NCI-H526 (cell line): ENCODE measurements at places on chromosomes 11 and 22.

DNA sequence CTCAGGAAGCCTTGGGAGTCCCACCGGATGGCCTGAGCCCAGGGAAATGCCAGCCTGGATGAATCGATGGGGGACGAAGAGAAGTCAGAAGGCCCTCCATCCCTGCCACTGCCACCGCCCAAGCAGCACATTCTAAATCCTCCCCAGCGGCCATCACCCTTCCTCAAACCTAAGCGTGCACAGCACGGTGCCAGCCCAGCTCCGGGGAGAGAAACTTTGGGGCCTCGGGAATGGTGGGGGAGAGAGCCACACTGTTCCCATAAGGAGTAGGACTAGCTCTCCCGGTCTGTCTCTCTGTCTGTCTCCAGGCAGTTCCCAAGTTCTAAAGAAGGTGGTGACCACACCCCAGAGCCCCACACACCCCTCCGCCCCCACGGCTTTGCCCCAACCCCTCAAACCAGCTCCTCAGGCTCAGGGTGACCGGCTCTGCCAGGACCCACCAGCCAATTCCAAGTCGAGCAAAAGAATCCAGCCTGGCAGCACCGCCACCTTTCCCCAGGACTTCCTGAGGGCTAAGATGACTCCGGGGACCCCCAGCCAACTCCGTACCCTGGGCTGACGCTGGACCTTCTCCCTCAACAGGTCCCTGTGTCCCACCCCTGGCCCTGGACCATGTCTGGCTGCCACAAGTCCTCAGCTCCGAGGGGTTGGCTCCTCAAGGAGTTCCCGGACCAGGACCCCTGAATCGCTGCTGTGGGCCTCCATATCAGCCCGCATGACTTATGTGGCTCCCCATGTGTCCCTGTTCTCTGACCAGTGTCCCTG, 2.7 kb downstream of the AHNAK start:
- DNase-seq = no peak

- DNase-seq = no peak
Measured at GRCh38 chr11:3947061-3947460, 91.6 kb downstream of the STIM1 start.

GRCh38 chr11:28366549-28367346, 258.6 kb downstream of the METTL15 start:
- DNase-seq = no peak

GRCh38 chr11:130840679-130841078, 75.6 kb downstream of the SNX19 start:
- no peak for DNase-seq

GRCh38 chr11:2537010-2537705, 92.3 kb downstream of the KCNQ1 start:
- DNase-seq = no peak

DNA sequence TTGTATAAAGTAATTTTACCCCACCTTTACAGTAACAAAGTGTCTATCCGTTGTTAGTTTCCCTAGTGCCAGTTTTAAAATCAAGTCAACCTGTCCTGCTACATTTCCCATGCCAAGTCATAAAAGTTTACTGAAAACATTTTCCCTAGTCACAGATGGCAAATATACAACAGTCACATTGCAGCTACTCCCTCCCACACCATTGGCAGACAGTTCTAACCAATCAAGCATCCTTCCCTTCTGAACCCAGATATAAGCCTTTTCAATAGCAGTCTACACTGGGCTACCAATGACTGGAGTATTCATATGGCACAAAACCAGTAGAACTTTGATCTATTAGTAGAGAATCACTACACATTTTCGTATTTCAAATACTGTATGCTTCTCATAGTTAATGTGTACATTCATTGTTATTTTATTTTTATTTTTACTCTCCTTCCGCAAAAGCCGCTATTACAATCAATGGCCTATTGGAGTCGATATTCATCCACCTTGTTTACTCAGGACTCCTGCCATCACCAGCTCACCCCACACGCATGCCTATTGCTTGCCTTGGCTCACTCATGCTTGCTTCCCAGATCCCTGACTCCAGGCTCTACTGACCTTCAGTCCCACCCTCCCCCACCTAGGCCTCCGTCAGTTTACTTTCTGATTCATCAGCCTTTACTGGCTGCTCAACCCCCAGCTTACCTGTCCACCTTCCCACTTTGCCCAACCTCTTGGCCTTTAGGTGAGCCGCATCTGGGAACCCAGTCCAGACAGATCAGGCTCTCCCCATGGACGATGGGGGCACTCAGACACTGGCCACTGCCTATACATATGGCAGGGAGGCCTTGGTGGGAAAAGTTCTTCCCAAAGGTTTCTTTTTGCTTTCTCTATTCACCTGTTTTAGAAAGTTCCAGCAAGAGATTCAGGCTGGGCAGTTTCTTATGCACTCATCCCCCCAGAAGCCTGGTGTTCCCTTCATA, 408.4 kb downstream of the SOX6 start:
- no peak for DNase-seq

DNA sequence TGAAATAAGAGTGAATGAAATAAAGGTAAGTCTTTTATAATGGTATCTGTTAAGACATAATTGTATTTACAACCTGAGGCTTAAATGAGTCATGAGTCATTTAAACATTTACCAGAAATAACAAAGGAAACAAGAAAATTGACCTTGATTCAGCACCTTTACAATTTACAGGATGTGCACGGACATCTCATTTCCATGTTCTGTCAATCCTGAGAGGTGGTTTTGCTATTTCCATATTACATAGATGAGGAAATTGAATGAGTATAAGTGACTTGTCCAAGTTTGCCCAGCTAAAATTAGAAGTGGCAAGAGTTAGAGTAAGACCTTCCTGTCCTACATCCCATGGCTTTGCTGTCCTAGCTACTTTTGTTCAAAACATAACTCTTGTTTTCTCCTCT, 89.1 kb downstream of the TRIM44 start:
- no peak for DNase-seq

DNA sequence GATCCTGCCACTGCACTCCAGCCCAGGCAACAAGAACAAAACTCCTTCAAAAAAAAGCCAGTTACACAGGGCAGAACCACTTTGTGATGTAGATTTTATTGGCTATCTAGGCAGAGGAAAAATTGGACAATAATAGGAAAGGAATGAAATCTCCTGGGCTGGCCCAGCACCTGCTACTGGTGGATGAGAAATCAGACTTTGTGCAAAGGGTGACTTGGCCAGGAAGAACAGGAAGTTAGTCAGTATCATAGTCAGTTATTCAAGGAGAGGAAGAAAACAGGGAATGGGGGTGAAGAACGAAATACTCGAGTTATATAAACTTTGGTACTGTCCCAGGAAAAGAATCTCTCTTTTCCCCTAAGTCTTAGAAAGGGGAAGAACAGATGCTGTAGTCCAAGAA, 11.0 kb upstream of the SPTBN2 start:
- no peak for DNase-seq

DNA sequence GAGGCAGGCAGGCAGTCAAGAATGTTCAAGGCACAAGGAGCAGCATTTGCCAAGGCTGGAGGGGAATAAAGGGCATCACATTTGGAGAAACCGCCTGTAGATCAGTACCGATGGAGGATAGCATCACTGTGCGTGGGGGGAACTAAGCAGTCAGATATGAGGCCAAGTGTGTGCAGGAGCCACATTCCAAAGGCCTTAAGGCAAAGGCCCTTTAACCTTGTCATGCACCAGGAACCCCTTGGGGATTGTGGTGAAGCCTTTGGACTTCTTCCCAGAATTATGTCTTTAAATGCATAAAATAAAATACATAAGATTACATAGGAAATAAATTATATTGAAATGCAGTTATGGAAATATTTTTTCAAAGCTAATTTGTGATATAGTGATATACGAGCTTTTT, 532.1 kb downstream of the BUD13 start:
- DNase-seq = no peak

DNA sequence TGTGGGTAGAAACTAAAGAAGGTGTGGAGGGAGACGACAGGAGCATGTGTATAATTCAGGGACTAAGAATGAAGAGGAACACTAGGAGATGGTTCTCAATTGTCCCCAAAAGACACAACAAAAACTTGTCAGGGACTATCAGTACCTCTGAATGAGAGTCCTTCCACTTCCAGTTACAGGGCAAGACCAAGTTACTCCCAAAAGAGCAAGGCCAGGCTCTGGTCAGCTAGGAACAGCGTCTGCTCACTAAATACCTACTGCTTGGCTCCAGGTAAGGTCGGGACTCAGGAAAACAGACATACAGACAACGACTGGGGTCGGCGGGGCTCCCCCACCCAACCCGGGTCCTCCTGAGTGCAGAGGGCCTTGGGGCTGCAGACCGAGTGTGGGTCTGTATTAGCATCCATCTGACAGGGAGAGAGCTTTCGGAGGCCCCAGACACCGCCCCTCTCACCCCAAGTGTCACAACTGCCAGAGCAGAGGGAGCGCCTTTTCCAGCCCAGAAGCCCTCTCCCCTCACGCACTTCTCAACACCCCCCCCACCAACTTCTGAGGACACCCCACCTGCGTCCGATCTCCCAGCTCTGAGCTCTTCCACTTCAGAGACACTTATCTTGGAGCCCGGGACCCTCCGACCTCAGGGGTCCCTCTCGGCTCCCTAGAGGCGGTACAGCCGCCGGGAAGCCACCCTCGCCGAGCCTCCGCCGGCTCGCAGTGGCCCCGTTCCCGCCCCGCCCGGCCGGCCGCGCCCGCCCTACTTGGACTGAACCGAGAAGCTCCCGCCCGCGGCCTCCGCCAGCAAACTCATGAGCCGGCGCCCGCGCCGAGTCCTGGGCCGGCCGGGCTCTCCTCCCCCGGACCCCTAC, 522 bp downstream of the RHOG start:
- DNase-seq = peak; percentile 94

DNA sequence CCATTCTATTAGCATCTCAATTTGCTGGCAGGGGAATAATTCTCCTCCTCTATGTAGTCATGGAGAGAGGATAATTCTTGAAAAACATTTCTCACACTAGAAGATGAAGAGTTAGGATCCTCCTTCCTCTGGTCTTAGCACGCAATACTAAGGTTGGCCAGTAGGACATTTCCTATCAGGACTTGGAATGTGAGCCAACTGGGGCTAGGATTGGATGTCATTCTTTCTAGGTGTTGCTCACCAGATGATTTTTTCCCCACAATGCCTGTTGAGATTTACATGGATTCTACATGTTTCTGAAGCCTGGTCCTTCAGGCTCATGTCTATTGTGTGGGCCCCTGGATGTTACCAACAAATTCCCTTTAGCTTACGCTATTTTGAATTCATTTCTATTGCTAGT, 28.0 kb downstream of the SLN start:
- DNase-seq = peak; percentile 42

GRCh38 chr11:30801357-30801756, 215.2 kb upstream of the MPPED2 start:
- no peak for DNase-seq

- no peak for DNase-seq
Measured at GRCh38 chr22:20423008-20423905, 14.4 kb downstream of the SCARF2 start.

DNA sequence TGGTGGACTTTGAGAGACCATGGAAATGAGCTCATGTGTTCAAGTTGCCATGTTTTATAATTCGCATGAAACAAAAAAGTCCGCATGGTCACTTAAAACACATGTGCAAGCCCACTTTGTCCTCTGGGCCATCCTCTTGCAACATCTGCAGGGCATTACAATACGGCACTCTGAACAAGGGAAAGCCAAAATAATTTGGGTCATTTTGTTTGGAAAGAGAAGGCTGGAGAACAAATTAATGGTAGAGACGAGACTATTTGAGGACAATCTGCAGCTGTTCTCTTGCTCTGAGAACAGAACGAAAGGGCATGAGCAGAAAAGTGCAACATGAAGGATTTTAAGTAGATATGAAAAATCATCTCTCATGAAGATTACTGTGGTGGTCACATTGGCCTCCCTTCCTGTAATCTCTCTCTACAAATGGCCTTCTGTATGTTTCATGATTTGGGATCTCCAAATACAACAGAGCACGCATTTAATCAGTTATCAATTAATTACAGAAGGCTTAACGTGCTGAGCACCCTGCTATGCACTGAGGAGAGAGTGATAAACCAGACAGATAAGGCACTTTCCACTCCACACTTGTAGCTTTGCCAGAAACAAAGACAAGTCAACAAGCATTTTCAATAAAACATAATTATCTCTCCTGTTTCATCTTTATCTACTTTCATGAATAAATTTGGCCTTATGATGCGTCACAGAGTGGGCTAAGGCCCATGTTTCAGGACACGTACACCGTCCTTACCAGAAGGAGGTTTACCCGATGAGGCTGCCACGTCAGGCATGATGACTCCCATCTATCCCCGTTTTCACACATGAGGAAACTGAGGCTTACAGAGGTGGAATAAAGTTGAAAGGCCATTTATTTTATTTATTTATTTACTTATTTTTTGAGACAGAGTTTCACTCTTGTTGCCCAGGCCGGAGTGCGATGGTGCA, 384.1 kb downstream of the LARGE1 start:
- DNase-seq = no peak

DNA sequence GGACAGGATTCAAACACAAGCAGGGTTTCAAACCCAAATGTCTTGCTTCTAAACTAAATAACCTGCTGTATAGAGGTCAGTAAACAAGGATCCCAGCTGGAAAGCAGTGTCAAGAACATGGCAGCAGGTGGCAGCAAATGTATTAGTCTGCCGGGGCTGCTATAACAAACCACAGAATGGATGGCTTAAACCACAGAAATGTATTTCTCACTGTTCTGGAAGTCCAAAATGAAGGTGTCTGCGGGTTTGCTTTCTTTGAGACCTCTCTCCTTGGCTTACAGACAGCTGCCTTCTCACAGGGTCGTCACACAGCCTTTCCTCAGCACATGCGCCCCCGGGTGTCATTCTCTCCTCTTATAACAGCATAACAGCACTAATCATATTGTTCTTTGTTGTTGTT, 65.1 kb upstream of the LRRC55 start:
- DNase-seq = no peak

- no peak for DNase-seq
Measured at GRCh38 chr11:72712841-72713240, 38.6 kb upstream of the PDE2A start.

DNA sequence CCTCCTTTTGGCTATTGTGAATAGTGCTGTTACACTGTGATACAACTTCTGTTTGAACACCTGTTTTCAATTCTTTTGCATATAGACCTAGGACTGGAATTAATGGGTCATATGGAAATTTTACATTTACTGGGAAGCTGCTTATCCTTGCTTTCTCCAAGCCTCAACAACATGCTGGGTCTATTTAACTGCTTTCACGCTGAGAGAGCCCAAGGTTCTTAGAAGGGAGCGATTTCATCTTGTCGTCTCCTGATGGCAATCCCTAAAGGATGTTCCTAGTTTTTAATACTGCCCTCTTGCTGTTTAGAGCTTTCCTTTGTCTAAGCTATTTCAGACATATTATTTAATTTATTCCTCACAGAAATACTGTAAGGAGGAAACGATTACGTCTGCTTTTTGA, 15.5 kb downstream of the IRAG1 start:
- peak; percentile 53 for DNase-seq
